ENCODE measurements at places on chromosomes 2 and 18. TPM values are rescaled to one million over a fixed set of nuclear protein-coding genes. Genes with fewer than 3 reads are reported as not detected.

The DSC1 gene
- not detected for total RNA-seq

The IL36B gene
- not detected for total RNA-seq

The LINC00305 gene
- not detected for total RNA-seq

DNA sequence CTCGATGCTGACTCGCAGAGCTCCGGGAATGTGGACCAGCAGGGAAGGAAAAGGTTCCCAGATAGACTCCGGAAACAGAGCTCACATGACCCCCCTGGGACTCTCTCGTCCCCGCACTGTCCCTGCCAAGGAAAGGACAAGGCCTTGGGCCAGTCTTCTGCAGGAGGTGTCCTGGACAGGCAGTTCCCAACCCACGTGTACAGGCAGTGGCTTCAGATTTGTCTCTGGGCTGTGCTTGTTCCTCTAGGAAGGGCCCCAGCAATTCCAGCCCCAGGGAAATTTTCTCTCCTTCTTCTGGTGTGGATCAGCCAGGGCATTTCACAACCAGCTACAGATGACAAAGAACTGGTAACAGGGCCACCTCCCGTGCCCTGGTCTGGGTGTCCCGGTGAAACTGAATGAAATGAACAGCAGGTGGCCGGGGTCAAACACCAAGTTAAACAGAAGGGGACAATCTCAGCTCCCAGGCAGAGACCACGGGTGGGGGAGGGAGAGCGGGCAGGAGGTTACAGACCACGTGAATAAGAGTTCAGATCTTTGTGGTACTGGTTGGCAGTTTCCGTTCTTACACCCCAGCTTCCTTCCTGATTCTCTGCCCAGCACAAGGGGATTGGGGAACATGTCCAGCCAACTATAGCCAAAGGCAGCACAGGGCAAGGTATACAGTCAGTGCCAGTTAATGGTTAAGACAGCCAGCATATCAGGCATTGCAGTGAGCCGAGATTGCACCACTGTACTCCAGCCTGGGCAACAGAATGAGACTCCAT is 52.2 kb upstream of the CAB39 start:
- peaks cover 4% of the 10 kb centered on the region for H3K4me1 ChIP-seq
- H3K27me3 ChIP-seq = no peaks in the 10 kb centered on the region
- H3K36me3 ChIP-seq = no peaks in the 10 kb centered on the region
- H3K27ac ChIP-seq = no peak overlapping the region
- no peak for DNase-seq

The GCG gene
- total RNA-seq = not detected

DNA sequence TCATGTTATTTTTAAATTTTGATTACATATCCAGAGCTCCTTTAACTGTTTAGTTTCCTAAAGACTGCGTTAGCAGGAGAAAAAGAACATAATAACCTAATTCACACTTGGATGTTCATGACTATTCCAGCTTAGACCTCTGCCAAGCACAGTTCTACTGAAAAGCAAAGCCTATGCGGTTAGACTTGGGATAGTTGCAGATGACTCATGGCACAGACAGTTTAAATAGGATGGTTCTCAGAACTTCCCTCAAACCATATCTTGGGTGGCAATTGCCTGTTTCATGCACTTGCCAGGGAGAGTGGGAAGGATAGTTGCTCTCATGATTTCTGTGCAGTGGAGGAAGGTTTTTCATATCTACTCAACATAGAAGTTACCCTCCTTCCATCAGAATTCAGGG is 149.7 kb upstream of the KLHL29 start:
- H3K4me3 ChIP-seq = no peak overlapping the region
- no peak for DNase-seq
- H3K27me3 ChIP-seq = no peaks in the 10 kb centered on the region
- no peaks in the 10 kb centered on the region for H3K4me1 ChIP-seq
- H3K27ac ChIP-seq = no peak overlapping the region

The HOXD8 gene
- 15.6 TPM for total RNA-seq

DNA sequence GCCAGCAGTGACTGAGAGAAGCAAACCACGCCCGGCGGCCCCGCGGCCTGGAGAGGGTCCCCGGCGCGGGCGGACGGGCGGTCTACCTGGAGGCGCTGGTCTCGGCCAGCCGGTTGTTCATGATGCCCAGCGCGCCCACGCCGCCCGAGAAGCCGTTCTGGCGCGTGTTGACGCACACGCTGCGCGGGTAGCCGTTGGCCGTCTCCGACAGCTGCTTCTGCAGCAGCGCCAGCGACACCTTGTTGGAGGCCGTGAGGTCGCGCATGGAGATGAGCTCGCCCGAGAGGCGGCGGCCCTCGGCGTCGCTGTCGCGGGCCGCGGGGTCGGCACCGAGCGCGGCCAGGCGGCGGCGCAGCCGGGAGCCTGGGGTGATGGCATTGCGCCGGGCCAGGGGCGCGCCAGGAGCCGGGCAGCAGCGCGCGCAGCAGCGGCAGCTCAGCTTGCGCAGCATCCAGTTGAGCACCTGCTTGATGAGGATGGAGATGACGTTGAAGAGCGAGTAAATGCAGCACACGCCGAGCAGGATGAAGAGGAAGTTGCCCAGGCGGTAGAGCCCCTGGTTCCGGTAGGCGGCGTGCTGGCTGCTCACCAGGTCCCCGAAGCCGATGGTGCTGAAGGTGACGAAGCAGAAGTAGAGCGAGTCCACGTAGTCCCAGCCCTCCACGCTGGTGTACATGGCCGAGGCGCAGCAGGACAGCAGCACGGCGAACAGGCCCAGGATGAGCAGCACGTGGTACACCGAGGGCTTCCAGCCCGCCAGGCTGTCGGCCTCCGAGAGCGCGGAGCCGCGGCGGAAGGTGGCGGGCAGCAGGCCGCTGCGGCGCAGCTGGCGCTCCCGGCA is 118.1 kb downstream of the MSH2 start:
- no peaks in the 10 kb centered on the region for H3K27me3 ChIP-seq
- H3K4me1 ChIP-seq = peaks cover 3% of the 10 kb centered on the region
- H3K4me3 ChIP-seq = peak overlapping the region; percentile 17
- DNase-seq = peak; percentile 57
- H3K36me3 ChIP-seq = no peaks in the 10 kb centered on the region

GRCh38 chr2:54636415-54637139 is 86.9 kb upstream of the EML6 start:
- no peaks in the 10 kb centered on the region for H3K27me3 ChIP-seq
- H3K27ac ChIP-seq = no peak overlapping the region
- DNase-seq = no peak
- H3K36me3 ChIP-seq = peaks cover 19% of the 10 kb centered on the region

DNA sequence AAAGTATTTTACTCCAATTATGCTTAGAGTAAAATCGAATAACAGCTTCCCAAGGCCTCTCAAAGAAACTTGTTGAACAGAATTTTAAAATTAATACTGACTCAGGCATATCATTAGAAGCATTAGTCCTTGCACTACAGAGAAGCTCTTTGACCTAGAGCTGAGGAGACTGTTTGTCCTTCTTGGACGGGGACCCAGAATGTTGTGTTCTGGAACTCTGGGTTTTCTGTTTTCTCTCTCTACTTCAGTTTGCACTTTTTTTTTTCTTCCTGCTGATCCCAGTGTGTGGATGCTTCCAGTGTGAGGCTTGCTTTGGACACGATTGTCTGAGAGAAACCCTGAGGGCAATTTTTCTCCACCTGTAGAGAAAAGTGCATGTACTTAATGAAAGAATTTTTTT is 847.6 kb downstream of the SOCS6 start:
- no peak for DNase-seq
- H3K27ac ChIP-seq = no peak overlapping the region
- no peaks in the 10 kb centered on the region for H3K4me1 ChIP-seq
- no peaks in the 10 kb centered on the region for H3K27me3 ChIP-seq

Data from endothelial cell of umbilical vein (primary cell).